ENCODE measurements at places on chromosomes 1 and 21.

- DNase-seq: no peak
These were observed 34.5 kb downstream of the EPHA10 start for GRCh38 chr1:37730376-37730775.

GRCh38 chr1:247998811-247999210, 14.6 kb upstream of the OR2L5 start:
- DNase-seq: no peak

GRCh38 chr1:22753481-22753971, 42.9 kb downstream of the EPHB2 start:
- DNase-seq: peak; percentile 92

DNA sequence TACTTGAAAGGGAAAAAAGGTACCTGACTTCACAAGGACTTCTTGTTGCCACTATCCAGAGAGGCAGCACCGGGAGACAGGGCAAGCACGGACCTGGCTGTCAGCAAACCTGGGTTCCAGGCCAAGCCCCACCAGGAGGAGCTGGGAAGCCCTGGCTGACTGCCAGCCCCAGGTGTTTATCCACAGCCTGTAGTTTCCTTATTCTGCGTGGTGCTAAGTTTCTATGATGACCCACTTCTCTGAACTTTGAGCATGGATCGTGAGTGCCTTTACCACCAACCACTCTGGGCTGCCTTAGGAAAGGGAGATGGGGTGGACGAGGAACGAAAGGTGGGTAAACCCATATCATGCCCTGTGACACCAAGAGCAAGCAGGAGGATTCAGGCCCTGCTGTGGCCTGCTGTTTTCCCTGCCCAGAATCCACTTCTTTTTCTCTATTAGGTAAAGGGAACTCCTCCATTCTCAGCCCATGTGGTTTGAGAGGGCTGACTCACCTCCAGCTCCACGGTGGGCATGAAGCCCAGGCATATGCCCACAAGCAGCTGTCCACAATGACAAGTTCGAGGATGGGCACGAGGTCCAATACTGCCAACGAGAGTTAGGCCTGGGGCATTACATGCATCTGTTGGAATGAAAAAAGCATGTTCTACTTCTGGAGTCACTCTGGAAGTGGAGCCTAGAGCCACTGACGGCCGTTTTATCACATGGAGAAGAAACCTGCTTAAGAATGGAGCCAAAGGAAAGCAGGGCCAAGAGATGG, 20.3 kb downstream of the TSPAN2 start:
- DNase-seq: no peak

- no peak for DNase-seq
These were observed 123.4 kb downstream of the ATP6V1G3 start for GRCh38 chr1:198417039-198417438.

- DNase-seq: no peak
These were observed 537 bp upstream of the ANKRD13C start for GRCh38 chr1:70355111-70355407.

GRCh38 chr1:248696774-248697173, 5.8 kb downstream of the OR14I1 start:
- DNase-seq: no peak

Measured in fibroblast of skin of abdomen (primary cell).